Amniotic epithelial cell (primary cell): ENCODE measurements at places on chromosomes 6 and 20.

DNA sequence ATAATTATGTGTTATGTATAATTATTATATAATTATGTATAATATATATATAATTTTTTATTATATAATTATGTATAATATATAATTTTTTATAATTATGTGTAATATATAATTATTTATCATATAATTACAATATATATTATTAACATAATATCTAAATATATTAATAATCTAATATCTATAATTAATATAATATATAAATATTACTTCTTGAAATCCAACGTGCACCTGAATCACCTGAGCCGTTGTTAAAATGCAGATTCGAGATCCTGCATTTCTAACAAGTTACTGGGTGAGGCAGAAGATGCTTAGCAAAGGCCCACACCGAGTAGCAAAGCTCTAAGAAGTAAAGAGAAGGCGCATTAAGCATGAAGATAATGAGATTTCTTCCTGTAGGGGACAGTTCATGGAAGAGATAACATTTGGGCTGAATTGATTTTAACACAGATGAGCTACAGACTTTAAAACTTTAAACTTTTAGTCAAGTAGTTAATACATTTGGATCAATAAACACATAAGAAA, 406.4 kb upstream of the PLCB4 start:
- DNase-seq: no peak

DNA sequence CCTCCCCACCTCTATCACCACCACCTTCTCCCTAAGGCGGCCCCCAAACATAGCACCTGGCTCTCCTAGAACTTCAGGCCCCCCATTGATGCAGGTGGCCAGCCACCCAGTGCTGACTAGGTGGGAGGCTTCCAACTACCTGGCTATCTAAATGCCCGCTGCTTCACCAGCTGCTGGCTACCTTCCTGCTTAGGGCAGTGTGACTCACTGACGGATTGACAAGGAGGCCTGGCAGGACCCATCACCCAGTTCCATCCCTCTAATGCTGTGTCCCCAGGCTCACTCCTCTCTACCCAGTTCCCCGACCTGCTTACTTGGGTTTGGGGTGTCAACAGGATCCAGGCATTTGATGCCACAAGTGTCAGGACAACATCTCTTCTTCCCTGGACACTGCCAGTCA, 1.1 kb downstream of the SLPI start:
- DNase-seq: no peak

GRCh38 chr6:27889628-27890444, 22.4 kb downstream of the OR2B2 start:
- no peak for DNase-seq

GRCh38 chr20:10430704-10431103, 3.3 kb downstream of the MKKS start:
- DNase-seq: no peak

DNA sequence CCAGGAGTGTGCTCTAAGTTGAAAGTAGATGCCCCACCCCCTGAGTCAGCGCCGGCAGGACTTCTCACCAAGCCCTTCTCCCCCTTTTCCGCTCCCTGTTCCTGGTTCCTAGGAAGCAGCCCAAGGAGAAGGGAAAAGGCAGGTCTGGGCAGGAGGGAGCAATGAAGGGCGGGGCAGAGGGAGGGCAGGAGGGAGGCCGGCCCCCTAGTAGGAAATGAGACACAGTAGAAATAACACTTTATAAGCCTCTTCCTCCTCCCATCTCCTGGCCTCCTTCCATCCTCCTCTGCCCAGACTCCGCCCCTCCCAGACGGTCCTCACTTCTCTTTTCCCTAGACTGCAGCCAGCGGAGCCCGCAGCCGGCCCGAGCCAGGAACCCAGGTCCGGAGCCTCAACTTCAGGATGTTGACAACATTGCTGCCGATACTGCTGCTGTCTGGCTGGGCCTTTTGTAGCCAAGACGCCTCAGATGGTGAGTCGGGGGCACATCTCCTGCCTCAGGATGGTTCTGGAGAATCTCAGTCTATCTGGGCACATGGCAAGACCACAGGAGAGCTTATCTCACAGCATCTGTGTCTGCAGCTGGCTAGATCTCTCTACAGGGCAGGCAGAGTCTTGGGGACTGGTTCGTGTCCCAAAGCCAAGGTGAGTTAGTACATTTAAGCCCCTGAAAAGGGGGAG, at the start of gene PROCR:
TSS of gene PROCR (plus strand) at position 320 of the 681 bp plus-strand sequence. CDS start at position 403, 83 bp downstream.
- DNase-seq: peak; percentile 93

DNA sequence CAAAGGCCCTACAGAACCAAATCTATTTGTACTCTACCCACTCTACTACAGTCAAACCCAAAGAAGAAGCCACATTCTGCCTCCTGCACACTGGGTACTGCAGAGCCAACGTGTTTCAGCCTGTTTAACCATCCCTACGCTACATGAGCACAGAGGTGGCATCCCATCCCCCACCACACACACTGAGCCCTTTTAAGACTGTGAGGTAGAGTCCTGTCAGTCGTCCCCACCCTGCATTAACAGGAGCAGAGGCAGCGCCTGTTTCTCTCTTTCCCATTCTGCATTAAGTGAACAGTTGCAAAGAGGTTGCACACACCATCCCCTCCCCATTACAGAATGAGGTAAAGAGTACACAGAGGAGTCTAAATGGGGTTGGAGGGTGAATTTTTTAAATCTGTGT, 5.2 kb upstream of the RSPH4A start:
- no peak for DNase-seq

- peak; percentile 31 for DNase-seq
Observed at GRCh38 chr20:10594296-10594868, 79.4 kb downstream of the JAG1 start.

- DNase-seq: no peak
Observed at GRCh38 chr20:63149531-63150192, 66.3 kb downstream of the YTHDF1 start.

- DNase-seq: peak; percentile 1
Observed at GRCh38 chr6:27406085-27406484, 17.5 kb downstream of the ZNF391 start.

DNA sequence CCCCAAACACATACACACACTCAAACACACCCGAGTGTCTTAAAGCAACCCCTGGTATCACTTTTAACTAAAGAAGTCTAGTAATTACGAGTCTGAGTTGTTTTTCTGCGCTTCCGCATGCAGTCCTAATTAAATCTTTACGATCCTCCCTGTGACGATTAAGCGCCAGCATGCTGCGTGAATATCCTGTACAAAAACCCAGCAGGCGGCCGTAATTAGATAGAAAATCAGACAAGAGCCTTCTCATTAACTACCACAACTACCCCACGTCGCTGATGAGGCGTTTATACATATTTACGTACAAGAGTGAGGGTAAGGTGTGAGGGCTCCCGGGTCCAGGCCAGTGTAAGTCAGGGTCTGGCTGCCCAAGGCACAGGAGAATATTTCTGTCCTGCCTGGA, 8.1 kb downstream of the TFAP2B start:
- DNase-seq: no peak

GRCh38 chr6:64737418-64737817, 969.6 kb downstream of the EYS start:
- DNase-seq: peak; percentile 88

- DNase-seq: no peak
Observed at GRCh38 chr6:147497472-147497871, 11.0 kb upstream of the SAMD5 start.

DNA sequence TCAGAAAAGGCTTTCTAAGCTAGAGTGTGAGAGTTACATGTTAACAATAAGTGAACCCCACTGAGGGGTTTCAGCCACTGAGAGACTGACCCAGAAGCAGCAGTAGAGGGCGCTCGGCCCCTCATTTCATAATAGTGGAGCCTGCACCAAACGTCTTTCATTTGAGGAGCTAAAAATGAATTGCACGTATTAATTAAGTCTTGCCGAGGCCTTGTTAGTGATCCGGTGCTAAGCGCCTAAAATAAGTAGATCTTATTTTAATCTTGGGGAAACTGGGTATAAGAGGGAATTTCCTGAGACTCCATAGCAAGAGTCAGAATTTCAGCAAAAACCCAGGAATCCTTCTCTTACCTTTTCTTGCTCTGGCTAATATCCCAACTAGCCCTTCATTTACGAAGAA, 209.7 kb downstream of the FARS2 start:
- peak; percentile 53 for DNase-seq

GRCh38 chr20:37475252-37475651, 45.8 kb upstream of the NNAT start:
- no peak for DNase-seq

GRCh38 chr6:112997421-112998085, 650.4 kb downstream of the RFPL4B start:
- no peak for DNase-seq

DNA sequence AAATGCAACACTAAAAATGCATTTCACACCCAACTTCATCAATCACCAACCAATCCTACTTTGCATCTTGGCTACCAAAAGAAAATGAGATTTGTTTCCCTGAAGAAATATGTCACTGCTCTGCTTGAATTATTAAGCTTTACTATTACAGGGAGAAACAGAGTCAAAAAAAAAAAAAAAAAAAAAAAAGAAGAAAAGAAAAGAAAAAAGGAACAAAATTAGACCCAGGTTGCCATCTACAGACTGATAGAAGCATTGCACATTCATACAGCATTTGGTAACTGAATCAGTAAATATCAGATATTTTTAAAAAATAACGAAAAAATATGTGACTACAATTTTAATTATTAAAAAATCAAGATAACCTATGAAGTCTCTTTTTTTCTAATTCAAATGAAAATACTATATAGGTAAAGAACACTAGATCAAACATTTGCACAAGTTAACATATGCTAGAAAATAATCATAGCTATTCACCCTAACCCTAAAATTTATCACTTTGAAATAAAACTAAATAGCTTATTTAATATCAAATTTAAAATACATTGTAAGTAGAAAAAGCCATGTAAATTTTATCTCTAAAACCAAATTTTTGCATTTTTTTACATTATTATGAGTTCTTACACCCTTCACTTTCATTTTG, 83.3 kb downstream of the DCDC2 start:
- peak; percentile 31 for DNase-seq

- DNase-seq: peak; percentile 63
Observed at GRCh38 chr6:2854396-2854982, 12.8 kb upstream of the SERPINB1 start.

GRCh38 chr6:30154709-30155519, 6.1 kb downstream of the TRIM10 start:
- peak; percentile 36 for DNase-seq

- DNase-seq: peak; percentile 71
Observed at GRCh38 chr6:18387061-18387721, at the start of gene RNF144B. RNF144B (plus strand) TSS chr6:18387350; CDS start chr6:18399535, 12,185 bp downstream.

DNA sequence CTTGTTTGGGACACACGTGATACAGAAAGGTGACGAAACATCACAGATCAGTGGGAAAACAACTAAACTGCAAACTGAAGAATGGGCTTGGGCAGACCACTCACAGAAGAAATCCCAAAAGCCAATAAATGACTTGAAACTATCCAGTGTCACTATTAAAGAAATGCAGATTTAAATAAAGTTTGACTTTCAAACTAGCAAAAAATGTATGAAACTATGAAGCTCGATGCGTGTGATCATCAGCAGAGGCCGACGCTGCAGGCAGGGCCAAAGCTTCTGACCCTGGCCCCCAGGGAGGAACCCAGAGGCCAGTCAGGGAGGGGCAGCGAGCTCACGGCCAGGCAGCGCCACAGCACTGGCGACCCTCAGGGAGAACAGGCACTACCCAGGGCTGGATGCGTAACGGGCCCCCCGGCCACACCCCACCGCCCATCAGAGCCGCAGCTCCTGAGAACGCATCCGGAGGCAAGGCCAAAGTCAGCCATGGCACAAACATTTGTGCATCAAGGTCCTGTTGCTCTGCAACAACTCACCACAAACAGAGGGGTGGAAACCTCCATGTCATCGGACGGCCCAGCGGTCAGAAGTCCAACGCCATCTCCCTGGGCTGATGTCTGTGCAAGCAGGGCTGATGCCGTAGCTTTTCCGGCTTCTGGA, 94.1 kb downstream of the YTHDF1 start:
- DNase-seq: no peak

DNA sequence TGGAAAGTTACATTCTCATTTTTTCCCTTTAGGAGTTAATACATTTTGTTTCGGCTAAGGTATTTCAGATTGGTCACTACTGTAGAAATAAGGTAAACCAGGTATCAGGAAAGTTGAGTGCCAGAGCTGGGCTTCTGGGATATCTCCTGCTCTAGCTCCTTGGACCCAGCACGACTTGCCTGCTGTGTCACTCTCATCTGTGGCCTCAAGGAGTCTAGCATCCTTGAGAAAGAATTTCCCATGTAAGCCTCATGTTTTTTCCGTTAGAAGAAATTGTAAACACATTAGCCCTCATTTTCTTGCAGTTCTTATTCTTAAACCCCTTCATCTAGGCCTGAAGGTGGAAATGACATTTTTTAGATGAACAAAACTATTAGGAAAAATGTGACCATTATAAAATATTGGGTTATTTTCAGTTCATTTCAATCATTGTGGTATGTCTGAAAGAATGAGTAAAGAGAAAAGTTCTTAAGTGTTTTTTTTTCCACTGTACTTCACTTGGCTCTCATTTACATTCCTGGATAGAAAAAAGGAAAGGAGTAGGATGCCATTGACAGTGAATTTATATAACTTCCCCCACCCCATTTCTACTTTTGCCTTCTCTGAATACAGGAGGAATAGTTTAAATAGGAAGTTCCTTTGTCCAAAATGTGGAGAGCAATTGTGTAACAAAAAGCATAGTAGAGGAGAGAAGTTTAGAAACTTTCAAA, 46.7 kb downstream of the CD2AP start:
- no peak for DNase-seq

DNA sequence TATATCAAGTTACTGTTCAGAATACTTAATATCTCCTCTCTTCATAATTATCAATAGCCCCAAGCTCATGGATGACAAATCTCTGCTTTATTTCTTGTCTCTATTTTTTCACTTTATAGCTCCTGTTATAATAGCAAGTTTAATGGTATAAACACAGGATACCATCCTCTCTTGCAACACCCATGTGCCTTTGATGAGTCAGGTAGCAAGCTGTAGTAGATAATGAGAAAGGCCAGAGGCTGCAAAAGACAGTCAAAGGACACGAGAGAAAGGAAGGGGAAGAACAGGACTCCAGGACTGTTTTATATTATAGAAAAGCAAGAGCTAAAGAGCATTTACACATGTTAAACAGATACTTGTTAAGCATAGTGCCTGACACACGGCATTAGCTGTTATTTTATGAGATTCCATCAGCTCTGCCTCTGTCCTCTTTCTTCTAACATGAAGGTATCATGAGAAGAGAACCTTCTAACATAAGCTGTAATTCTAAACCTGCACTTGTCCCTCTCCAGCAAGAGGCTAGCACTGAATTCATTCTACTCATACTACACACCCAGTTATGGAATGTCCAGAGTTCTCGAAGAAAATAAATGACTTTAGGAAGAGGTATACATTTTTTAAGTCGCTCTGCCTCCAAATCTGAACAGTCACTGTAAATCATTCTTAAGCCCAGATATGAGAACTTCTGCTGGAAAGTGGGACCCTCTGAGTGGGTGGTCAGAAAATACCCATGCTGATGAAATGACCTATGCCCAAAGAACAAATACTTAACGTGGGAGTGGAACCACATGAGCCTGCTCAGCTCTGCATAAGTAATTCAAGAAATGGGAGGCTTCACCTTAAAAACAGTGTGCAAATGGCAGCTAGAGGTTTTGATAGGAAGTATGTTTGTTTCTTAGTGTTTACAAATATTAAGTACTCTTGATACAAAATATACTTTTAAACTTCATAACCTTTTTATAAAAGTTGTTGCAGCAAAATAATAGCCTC, 45.0 kb downstream of the NT5E start:
- peak; percentile 82 for DNase-seq
